GM04504 (cell line): ENCODE measurements at places on chromosomes 7 and 10.

GRCh38 chr7:147756300-147756699, 834.3 kb upstream of the C7orf33 start:
- DNase-seq = no peak

DNA sequence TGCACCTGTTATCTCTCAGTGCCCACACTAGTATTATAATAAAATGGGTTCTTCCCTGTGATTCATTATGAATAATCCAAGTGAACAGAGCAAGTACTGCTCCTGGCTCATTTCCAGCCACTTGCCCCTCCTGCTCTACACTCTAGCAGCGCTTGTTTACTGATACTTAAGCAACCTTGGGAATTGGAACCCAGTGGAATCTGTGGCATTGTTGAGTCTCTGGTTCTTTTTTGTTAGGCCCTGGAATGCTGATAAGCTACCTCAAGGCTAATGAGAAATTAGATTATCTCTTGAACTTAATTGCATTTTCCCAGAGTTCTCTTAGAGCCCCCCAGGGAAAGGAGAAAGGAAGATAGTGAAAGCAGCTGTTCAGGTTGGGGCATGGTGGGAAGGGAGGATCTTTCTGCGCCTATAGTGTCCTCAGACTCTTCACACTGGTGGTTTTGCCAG, 34.0 kb downstream of the PRKAR2B start:
- DNase-seq = no peak

DNA sequence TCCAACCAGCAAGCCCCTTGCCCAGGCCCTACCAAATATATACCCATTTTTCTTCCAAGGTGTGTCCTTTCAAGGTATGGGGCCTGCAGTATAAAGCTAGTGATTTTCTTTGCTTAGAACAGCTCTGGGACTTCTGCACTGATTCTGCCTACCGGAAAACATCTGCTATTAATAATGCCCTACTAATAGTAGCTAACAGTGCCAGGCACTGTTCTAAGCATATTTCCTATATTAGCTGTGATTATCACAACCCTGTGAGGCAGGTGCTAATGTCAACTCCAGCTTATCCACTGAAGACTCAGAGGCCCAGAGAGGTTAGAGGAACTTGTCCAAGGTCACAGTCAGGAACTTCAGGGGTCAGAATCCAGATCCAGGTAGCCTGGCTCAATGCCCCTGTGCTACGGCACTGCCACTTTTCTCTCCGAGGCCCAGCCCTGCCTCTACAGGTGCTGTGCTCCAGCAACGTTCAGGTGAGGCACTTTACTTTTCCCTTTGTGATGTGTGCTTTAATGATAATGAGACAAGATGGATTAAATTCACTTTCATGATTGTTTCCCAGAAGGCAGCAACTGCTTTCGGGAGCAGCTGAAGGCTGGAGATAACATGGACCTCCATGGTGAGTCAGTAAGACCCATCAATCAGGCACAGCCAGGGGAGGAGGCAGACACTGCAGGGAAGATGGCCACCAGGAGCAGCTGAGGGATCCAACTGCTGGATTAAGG, 26.7 kb downstream of the TAS2R41 start:
- no peak for DNase-seq

DNA sequence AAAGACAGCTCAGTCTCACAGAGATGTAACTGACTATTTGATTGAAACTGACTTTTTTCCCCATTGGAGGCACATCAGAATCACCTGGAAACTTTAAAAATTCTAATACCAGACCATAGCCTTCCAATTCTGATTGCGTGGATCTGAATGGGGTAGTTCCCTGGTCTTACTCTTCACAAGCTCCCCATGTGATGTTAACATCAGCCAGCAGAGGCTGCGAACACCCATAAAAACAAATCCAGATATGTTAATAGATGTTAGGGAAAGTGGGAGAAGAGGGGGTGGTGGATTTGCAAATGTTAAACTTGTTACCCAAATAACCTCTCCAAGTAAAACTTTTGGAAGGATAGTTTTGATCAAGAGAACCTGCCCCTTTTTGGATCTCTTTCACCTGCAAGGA, 1133.4 kb downstream of the CNTNAP2 start:
- no peak for DNase-seq

DNA sequence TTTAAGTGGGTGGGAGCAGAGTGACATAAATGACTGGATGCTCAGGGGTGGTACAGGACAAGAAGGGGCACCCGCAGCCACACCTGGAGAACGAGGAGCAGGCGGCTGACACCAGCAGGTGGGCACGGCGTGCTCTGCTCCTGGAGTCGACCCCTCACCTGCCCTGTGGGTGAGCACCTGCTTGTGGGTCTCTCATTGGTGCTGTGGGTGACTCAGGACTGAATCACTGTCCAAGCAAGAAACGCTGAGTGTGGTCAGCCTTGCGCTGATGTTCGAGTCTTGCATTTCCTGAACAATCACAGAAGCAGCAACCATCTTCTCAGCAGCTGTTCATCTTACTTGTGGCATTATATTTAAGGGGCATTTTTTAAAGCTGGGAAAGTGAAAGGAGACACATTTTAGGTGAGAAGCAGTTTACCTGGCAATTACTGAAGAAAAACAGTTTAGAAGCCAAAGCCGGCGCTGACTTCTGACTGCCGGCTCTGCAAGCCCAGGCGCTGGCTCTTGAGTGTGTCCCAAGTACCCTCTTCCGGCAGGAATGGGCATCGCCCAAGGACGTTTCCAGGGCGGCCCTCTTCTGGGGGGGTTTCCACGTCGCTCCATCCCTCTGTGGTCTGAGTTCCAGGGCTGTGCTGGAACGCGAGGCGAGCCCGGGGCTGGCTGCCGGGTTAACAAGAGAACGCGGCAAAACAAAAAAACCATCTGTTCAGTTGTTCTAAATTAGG, 145.2 kb upstream of the PFKP start:
- DNase-seq = no peak

GRCh38 chr10:20953120-20953519, 56.0 kb upstream of the NEBL start:
- DNase-seq = no peak

- no peak for DNase-seq
These were observed 8.3 kb upstream of the GPR37 start for GRCh38 chr7:124773938-124774337.

- DNase-seq = no peak
These were observed 231.1 kb upstream of the PRKCQ start for GRCh38 chr10:6811153-6811552.

DNA sequence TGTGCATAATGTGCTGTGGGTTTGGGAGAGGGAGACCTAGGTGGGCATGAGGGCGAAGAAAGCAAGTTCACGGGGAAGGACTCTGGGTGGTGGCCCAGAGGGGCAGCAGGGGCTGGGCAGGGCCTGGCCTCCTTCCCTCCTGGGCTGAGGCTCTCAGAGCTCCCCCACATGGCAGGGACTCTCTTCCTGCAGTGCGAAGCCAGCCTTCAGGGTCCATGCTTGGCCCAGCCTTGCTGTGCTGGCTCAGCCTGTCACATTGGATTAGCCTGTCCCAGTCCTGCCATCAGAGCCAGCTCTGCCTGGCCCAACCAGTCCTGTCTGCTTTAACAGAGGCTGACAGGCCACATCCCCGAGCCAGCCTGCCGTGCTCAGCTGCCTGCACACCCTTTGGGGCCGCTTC, 20.4 kb upstream of the ZNF488 start:
- no peak for DNase-seq

DNA sequence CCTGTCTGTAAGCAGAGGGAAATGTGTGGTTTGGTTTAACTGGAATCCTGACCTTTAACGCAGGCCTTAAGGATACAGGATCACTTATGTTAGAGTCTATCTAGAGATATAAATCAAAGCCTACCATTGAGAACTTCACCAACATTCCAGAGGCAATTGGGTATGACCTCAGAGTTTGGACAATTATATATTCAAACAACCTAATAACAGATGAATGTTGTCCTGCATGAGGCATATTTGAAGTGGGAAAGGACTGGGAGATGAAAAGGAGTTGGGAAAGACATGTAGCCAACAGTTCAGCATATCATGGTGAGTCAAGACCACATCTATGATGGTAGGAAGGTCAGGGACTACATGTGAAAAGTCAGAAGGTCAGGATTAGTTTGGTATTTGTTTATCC, 274.2 kb downstream of the DOCK4 start:
- DNase-seq = no peak

- no peak for DNase-seq
These were observed 296.0 kb upstream of the KIAA1217 start for GRCh38 chr10:23912884-23913404.

- DNase-seq = peak; percentile 38
These were observed 186.2 kb upstream of the PRKCQ start for GRCh38 chr10:6766131-6766801.

DNA sequence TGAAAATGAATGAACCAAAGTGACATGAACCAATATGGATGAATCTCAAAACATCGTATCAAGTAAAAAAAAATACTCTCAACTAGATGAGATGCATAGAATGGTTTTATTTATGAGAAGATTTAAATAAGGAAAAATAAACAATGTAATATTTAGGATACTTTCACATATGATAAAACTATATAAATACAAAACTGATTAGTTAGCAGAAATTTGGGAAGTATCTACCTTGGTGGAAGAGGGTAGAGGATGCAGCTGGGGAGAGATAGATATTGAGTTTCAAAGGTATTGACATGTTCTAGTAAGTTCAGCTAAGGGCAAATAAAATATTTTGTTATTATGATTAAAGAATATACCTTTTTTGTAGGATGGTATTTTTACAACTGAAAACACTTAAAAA, 463.1 kb downstream of the SH2D4B start:
- no peak for DNase-seq

- no peak for DNase-seq
These were observed 812 bp downstream of the DOCK1 start for GRCh38 chr10:126905776-126906703.

GRCh38 chr10:88833723-88834122, 17.9 kb downstream of the ANKRD22 start:
- DNase-seq = no peak

- DNase-seq = no peak
These were observed 129.2 kb upstream of the SEC61G start for GRCh38 chr7:54888067-54888733.

DNA sequence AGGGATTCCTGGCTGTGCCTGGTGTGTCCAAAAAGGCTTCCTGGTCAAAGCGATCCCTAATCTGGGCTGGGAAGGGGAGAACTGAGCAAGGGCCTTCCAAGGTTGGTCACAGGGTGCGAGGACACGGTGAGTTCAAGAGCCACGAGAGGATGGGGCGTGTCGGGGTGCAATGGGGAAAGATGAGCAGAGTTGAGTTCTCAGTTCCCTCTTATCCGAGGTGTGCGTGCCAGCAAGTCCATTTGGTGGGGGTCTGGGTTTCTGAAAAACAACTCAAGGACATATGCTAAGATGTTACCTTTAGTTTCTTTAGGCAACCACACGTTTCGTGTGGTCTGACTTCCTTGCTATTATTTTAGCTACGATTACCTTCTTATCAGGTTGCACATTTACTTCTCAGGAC, 1.3 kb downstream of the ZNF775 start:
- DNase-seq = no peak

DNA sequence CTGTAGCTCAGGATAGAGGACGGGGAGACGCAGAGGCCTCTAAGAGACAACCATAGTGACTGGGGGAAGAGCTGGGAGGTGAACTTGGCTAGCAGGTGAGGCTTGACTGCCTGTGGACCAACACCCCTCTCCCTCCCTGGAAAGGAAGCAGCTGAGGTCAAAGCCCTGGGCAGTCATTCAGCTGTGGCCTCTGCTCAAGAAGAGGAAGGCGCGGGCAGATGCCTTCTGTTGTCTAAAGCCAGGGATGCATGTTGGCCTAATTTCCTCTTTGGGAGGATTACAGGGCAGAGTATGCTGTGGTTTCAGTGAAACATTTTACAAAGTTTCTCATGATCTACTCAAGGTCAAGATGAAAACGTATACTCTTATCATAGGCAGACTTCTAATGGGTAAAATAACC, 327.1 kb downstream of the PRPF18 start:
- no peak for DNase-seq

DNA sequence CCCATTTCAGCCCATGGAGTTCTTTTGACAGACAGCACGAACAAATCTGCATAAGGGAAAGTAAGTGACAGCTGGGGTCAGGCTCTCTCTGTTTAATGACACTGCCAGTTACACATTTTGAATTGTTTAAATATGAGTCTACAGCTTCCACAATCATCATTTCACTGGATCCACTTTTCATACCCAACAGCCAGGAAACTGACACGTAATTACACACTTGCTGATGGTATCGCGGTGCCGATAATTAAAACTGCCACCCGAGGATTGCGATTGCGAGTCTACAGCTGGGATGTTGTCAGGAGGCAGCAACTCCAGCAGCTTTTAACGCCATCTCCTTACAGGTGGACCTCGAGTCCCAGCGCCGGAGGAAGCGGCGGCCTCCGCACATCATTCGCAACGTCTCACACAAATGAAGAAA, 230.8 kb upstream of the MGMT start:
- DNase-seq = no peak

GRCh38 chr7:45446195-45446944, 127.8 kb upstream of the ADCY1 start:
- no peak for DNase-seq

- DNase-seq = no peak
These were observed 9.4 kb downstream of the NUDT5 start for GRCh38 chr10:12186323-12186722.

GRCh38 chr7:34396437-34397064, 261.5 kb upstream of the NPSR1 start:
- no peak for DNase-seq
